Stimulated activated CD4-positive, alpha-beta T cell treated with anti-CD3 and anti-CD28 coated beads, Interleukin-12 subunit alpha, Interleukin-12 subunit beta, amount 100 ng/mL, for 24 hours (primary cell): ENCODE measurements at places on chromosomes 6 and 20.

DNA sequence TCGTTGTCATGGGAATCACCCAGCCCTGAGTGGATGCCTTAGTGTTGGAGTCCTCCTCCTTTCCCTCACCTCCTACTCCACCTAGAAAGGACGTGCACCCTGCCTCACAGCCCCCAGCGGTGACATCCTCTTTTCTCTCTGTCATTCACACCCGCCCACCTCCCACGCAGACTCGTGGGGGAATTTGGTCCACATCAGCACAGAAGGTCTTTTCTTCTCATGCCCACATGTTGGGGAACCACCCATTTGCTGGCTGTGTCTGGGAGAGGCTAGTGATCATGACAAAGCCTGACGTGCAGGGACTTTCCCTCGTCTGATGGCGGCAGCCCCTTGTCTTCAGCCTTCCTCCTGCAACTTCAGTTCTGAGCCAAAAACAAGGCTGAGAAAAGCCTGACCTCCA, 96.0 kb upstream of the CNKSR3 start:
- peak; percentile 68 for DNase-seq

DNA sequence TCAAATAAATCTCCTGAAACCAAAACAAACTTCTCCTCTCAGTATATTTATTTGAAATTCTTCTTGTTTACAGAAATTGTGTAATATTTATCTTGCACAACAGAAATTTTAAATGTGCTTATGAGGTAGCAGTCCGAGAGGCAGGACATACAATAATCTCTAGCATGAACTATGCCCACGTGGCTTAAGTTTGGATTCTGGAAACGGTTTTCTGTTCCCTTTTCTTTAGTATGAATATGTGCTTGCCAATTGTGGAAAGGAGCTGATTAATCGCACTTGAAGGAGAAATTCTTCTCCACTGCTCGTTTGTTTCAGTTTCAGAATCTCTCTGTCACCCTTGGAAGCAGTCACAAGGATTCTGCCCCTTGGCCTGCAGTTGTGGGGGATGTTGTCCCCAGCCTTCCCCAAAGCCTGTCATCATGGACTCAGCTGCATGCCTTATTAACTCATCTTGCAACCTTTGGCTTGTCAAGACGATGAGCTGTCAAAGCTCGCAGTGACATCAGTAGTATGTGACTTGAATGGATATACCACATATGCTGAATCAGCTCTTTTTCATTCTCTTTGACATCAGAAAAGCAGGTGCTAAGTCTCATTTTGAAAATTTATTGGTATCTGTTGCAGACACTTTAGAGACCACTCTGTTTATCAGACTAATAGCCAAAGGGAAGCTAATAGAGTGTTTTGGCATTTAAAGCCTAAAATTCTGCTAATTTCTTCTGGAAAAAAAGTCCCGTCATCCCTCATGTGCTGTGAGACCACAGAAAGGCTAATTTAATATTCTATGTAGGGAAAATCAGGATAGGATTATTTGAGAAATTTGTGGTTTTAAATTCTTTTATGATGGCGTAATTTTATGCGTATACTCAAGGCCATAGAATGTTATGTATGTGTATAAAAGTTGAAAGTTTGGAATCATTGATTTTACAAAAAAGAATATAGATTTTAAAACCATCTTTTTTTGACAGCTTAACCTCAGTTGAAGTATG, 186.8 kb downstream of the ARID1B start:
- no peak for DNase-seq

DNA sequence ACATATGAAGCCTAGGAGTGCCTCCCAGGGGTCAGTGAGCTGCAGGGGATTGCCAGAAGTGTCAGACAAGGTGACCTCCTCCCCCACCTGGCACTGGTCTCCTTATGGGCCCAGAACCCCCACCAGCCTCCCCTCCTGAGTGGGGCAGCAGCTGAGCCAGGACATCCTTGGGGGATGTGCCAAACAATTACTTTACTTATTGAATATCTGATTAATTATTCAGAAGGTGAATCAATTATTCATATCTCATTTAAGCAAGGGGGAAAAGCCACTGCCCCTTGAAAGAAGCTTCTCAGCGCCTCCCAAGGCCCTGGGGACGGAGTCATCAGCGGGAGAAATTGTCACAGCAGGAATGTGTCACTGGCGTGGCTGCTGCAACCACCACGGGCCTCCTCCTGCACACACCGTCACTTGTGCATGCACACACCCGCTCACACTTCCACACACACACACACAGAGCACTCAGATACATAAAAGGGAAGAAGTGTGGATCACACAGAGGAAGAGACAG, 123.4 kb upstream of the MAFB start:
- no peak for DNase-seq

GRCh38 chr20:51788822-51789221, 13.5 kb downstream of the SALL4 start:
- no peak for DNase-seq

GRCh38 chr6:40083141-40083920, 149.1 kb upstream of the MOCS1 start:
- DNase-seq = no peak

DNA sequence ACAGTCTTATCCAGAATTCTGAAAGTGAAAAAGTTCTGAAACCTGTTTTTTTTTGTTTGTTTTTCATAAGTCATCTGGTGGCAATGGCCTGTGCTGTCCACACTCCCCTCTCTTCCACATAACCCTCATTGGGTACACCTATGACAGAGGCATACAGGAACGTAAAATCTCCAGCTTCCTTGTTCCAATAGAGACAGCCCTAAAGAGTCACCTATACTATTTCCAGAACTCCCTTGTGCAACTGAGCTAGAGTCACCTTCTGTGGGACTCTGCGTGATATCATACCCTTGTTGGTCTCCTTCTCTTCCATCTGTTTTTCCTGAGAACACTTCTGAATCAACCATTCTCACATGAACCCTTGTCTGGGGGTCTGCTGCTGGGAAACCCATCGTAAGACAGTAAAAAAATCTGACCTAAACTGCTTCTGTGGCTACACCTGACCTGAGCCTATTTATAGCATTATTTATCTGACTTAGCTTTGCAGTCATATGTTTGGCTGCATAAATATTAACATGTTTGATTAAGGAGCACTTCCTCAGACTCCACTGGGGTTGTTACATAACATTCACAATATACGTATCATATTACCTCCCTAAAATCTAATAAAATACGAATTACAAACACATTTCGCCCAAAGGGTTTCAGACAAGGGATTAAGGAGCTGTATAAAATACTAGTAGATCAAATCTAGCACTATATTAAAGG, 151.9 kb downstream of the PTPRT start:
- DNase-seq = no peak

GRCh38 chr6:34568341-34569201, 12.4 kb upstream of the SPDEF start:
- DNase-seq = no peak

DNA sequence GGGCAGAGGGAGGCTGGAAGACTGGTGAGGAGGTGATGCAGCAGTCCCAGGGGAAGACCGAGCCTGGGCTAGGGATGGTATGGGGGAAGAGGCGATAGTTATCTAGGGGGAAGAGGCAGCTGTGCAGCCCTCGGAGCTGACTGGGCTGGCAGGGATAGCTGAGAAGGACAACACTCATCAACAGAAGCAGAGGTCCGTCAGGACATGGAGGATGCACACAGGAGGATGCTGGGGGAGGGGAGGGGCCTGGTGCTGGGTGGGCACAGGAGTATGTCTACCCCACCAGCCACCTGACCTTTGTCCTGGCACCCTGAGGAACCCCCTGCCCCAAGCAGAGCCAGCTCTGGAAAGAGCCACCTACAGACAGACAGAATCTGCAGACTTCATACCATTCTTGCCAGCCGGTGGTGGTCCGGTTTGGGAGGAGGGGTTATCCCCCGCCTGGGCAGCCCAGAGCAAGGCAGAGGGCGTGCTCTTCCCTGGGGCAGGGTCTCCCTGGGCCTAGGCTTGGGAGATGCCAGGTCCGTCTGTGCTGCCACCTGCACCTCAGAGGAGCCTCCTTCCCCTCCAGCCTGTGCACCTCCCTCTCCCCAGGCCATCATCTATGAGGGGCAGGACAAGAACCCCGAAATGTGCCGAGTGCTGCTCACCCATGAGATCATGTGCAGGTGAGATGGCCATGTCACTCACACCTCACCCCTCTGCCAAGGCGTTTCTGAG, 14.9 kb downstream of the EBF4 start:
- no peak for DNase-seq

- no peak for DNase-seq
Measured at GRCh38 chr6:15870333-15871043, 207.7 kb upstream of the DTNBP1 start.

- no peak for DNase-seq
Measured at GRCh38 chr6:21840428-21840827, 246.9 kb downstream of the SOX4 start.

DNA sequence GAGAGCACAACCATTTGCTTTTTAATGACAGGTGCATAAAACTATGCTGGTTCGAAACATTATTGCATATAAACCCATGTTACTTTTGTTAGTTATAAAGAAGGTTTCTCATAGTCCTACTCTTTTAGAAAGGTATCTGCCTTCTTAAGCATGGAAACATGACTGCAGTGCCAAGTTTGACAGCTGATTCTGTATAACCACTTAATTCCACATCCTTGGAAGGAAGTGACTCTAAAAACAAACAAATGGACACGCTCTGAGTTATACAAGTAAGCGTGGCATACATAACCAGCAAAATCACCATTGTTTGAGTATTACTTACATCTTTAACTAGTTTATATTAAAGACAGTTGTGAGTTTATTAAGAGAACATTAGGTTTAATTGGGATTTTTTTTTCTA, 125.0 kb upstream of the HDGFL1 start:
- no peak for DNase-seq

GRCh38 chr6:20665290-20665689, 131.0 kb downstream of the CDKAL1 start:
- no peak for DNase-seq

GRCh38 chr6:34145161-34146020, 496 bp downstream of the GRM4 start:
- DNase-seq = no peak

DNA sequence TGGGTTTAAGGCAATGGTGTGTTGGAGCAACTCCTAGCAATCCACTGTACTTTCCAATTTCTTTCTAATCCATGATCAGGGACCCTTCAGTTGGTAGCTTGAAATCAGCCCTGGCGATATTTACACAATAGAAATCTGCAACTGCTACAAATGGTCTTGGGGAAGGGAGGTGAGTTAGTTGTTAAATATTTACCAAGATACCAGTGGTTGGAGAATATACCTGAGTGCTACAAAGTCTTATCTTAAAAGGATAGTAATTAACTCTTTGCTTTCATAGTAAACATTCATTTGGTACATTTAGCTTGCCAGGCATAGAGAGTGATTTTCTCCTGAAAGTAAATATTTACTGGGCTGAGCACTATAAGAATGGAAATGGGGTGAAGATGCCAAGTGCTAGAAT, 568.2 kb downstream of the BCKDHB start:
- DNase-seq = no peak

DNA sequence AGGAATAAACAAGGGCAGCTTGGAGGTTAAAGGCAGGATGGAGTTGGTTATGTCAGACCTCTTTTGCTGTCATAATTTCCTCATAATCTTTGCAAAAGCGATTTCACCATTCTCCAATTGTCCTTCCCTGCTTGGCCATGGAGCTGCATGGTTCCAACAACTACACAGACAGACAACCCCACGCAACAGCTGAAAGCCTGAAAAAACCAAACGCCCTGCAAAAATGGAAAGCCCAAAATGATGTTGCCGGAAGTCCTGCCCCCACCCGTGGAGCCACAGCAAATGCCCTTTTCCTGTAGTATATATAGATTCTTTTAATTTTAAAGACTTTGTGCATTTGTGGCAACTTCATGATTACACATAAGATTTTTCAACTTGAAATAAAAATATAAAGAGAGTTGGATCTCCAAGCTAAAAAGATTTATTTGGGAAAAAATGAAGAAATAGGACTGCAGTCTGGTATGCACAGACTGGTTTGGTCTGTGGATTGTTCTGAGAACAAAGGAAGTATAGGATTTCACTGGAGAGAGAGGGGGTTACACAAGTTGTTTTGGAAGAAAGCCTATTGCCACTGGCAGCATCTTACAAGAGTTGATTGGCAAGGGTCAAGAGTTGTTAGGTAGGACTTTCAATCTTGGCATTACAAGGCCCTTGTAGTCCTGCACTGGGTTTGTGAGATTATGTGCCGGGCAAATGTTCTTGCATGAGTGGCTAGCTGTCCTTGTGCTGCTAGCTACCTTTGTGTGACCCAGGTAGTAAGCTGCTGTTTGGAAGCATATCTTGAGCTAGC, 190.0 kb downstream of the C6orf118 start:
- no peak for DNase-seq

DNA sequence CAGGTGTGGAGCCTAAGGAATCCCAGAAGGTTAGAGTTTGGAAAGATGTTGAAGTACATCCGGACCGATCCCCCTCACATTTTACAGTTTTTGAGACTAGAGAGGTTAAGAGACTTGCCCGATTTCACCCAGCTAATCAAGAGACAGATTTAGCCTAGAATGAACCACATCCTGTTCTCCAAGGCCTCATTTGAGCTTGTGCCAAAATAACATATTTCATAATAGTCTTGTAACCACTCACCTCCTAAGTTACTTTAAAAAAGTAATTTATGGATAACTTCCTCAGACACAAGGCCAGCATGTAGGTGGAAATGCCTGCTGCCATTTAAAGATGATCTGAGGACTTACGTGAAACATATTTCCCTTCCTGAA, 39.8 kb upstream of the ARHGAP18 start:
- DNase-seq = no peak

GRCh38 chr6:141498977-141499376, 633.7 kb upstream of the GJE1 start:
- no peak for DNase-seq

DNA sequence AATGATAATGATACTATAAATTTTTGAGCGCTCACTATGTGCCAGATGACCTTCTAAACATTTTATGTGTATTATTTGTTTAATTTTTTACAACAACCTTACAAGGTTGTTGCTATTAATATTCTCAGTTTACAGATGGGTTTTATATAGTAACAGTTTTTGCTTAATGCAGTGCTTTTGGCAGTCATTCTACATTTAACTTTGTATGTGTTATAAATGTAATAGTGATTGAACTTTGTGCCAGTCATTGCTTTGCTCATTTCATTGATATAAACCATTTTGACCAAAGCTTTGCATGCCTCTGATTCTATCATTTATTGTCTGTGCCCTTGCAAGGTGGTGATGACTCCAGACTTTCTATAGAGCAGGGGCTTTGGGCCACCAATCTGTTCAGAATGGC, 206.3 kb upstream of the LAMP5 start:
- no peak for DNase-seq

- DNase-seq = no peak
Measured at GRCh38 chr6:11592294-11592906, 54.9 kb downstream of the TMEM170B start.

DNA sequence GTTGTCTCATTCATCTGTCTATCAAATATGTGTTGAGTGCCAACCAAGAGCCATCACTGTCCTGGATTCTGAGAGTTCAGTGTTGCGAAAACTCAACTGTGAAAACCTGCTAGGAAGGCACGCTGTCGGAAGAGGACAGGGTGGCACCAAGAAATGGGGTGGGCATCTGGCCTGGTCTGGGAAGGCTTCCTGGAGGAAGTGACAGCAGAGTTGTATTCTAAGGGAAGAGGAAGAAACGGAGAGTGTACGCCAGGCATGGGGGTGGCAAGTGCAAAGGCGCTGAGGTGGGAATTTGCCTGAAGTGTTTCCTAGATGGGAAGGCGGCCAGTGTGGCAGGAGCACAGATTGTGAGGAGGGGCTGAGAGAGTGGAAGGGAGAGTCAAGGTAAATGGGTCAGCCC, 91.2 kb downstream of the ANKRD60 start:
- DNase-seq = no peak
